Hair follicle dermal papilla cell (primary cell): ENCODE measurements at places on chromosomes 12 and 14. TPM values are rescaled to one million over a fixed set of nuclear protein-coding genes. Genes with fewer than 3 reads are reported as not detected.

The CYP27B1 gene
- 1.2 and 1.9 TPM in 2 replicates for total RNA-seq

The PKP2 gene
- total RNA-seq: not detected in 2 replicates

The NXPH4 gene
- 1.1 and 2.3 TPM in 2 replicates for total RNA-seq

The VWF gene
- total RNA-seq: 0.24 and 0.81 TPM in 2 replicates

The SLC4A8 gene
- total RNA-seq: 6.7 and 7.7 TPM in 2 replicates

The RPGRIP1 gene
- total RNA-seq: not detected in 2 replicates

The KRT4 gene
- total RNA-seq: not detected in 2 replicates

The SLC2A14 gene
- 0.16 and 0.24 TPM in 2 replicates for total RNA-seq

The SERPINA10 gene
- not detected in 2 replicates for total RNA-seq

The CLEC4D gene
- total RNA-seq: not detected in 2 replicates

The GLIPR1L2 gene
- total RNA-seq: 0.16 and 0.85 TPM in 2 replicates

The VPS33A gene
- total RNA-seq: 20.4 and 24.7 TPM in 2 replicates

The LTBR gene
- 117 and 121 TPM in 2 replicates for total RNA-seq

The TBC1D30 gene
- total RNA-seq: 0.12 and 0.32 TPM in 2 replicates

The ZCRB1 gene
- 19.6 and 29.4 TPM in 2 replicates for total RNA-seq

The TAS2R9 gene
- not detected in 2 replicates for total RNA-seq

The C12orf60 gene
- 0.49 and 0.65 TPM in 2 replicates for total RNA-seq

The LMO3 gene
- total RNA-seq: 2.6 and 7.6 TPM in 2 replicates

The TMEM132C gene
- not detected in 2 replicates for total RNA-seq

The SPIC gene
- total RNA-seq: not detected in 2 replicates

The HCAR3 gene
- not detected in 2 replicates for total RNA-seq

The KRT3 gene
- not detected in 2 replicates for total RNA-seq

The OR4E2 gene
- not detected in 2 replicates for total RNA-seq
